ENCODE measurements at places on chromosomes 13 and 19.
A peak's percentile ranks its signal among the peaks of the same experiment; 100 is the strongest.

GRCh38 chr19:29666578-29667386 is 1.5 kb downstream of the PLEKHF1 start:
- DNase-seq, result peak; percentile 73

DNA sequence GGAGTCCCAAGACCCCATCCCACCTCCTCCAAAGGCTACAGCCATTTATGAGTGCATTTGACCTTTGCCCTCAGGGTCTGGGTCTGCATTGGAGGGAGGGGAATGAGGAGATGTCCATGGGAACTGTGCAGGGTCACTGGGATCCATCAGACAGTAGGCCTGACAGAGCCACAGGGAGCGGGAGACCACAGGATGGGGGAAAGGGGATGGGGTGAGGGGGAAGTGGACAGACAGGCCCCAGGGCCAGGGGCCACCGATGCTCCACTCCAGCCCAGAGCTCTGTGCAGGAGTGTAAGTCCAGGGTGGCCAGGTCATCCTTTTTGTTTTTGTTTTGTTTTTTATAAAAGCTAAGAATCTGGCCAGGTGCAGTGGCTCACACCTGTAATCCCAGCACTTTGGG is 82.5 kb downstream of the CHST8 start:
- no peak for DNase-seq

DNA sequence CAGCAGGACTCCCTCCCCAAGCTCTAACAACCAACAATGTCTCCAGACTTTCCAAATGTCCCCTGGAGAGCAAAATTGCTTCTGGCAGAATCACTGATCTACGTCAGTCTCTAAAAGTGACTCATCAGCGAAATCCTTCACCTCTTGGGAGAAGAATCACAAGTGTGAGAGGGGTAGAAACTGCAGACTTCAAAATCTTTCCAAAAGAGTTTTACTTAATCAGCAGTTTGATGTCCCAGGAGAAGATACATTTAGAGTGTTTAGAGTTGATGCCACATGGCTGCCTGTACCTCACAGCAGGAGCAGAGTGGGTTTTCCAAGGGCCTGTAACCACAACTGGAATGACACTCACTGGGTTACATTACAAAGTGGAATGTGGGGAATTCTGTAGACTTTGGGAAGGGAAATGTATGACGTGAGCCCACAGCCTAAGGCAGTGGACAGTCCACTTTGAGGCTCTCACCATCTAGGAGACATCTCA is 6.2 kb upstream of the CEACAM5 start:
- DNase-seq, result no peak

DNA sequence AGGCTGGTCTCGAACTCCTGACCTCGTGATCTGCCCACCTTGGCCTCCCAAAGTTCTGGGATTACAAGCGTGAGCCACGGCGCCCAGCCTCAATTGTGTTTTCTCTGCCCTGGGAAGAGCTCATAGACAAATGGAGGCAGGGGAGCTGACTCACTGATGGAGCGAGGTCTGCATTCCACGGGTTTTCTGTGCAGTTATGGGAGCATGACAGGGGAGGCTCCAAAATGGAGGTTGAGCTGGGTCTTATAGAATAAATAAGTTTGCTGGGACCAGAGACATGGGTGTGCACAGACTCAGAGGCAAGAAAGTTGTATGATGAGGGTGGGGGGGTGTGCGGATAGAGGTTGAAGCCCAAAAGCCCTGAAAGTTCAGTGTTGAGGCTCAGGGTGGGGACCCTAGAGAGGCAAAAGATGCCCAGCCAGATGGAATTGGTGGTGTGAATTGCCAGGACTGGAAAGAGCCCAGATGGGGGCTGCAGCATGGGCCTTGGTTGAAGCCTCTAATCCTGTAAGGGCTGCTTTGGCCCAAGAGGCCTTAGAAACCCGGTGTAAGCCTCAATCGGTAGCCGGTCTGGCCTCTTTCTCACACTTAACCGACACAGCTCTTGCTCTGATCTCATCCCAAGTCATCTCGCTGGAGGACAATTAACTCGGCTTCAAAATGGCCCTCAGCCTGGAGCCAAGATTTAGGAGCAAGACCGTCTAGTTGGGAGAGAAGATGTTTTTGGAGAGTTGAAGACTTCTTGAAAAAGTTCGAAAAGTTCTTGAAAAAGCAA is 1.9 kb downstream of the TPM4 start:
- peak; percentile 70 for DNase-seq

DNA sequence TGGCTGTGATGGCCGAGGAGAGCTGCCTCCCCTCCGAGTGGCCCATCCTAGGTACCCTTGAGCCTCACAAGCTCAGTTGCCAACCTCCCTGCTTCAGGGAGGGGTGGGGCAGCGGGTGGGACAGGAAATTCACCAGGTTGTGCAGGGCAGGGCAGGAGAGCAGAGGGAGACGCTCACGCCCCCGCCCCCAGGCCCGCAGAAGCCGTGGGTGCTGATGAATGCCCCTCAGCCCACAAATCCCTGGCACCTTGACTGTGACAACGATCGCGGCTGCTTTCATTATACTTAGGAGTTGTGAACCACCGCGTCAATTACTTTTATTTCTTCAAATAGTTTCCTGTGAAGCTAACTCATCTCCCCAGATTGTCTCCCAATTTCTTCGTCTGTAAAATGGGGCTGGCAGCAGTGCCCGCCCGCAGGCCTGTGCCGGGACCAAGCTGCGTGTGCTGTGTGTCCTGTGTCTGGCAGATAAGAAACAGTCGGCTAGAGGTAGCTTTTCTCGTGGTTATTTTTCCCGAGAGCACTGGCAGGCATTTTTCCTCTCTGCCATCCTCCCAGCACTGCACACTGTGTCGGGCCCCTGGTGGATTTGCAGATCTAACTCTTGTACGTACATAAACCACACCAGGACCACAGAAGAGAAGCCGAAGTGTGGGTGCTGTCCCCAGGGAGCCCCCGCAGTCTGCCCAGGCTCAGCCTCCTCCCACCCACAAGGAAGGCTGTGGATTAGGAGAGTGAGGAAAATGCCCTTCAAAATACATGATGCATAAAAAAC is 7.9 kb upstream of the RASA3 start:
- DNase-seq, result peak; percentile 8

- peak; percentile 92 for DNase-seq
Observed at GRCh38 chr19:37506387-37507166, at the start of gene ZNF793. ZNF793 (plus strand) TSS chr19:37506939; CDS start chr19:37523440, 16,501 bp downstream.

GRCh38 chr19:44718441-44719261 is 19.7 kb downstream of the CEACAM16 start:
- DNase-seq, result peak; percentile 76

- no peak for DNase-seq
Observed at GRCh38 chr19:45820413-45821102, 5.5 kb upstream of the RSPH6A start.

GRCh38 chr13:49219647-49220035 is 497 bp upstream of the MLNR start:
- DNase-seq, result no peak
